Ovary (tissue), 10 donors: ENCODE measurements at places on chromosomes 11 and 22. TPM values are rescaled to one million over a fixed set of nuclear protein-coding genes. Genes with fewer than 3 reads are reported as not detected.

CRYBB3 gene
- polyA plus RNA-seq = not detected

TCN2 gene
- polyA plus RNA-seq = 27.9 TPM

PRG3 gene
- not detected for polyA plus RNA-seq

NAGA gene
- polyA plus RNA-seq = 18.1 TPM

DNA sequence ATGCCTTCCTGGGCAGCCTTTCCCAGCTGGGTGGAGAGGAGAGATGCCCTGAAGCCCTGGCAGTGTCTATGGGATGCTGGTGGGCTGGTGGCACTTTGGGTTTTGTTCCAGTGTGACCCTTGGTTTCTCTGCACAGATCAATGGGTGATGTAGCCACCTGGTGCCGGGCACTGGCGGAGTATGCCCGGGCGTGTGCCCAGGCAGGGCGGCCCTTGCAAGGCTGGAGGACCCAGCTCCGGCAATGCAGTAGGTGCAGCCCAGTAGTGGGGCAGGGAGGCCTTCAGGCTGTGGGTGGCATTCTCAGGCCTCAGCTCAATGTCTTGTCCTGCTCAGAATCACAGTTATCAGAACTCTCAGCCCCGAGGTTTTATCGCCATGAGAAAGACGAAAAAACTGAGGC is 11.9 kb downstream of the OTOG start:
- H3K27ac ChIP-seq = no peak overlapping the region
- no peaks in the 10 kb centered on the region for H3K27me3 ChIP-seq
- no peak overlapping the region for H3K4me3 ChIP-seq

GRCh38 chr11:109062445-109062844 is 359.5 kb upstream of the C11orf87 start:
- no peak overlapping the region for H3K27ac ChIP-seq
- DNase-seq = no peak
- no peak overlapping the region for H3K4me3 ChIP-seq
- H3K36me3 ChIP-seq = no peaks in the 10 kb centered on the region
- no peaks in the 10 kb centered on the region for H3K27me3 ChIP-seq
- no peaks in the 10 kb centered on the region for H3K4me1 ChIP-seq

DNA sequence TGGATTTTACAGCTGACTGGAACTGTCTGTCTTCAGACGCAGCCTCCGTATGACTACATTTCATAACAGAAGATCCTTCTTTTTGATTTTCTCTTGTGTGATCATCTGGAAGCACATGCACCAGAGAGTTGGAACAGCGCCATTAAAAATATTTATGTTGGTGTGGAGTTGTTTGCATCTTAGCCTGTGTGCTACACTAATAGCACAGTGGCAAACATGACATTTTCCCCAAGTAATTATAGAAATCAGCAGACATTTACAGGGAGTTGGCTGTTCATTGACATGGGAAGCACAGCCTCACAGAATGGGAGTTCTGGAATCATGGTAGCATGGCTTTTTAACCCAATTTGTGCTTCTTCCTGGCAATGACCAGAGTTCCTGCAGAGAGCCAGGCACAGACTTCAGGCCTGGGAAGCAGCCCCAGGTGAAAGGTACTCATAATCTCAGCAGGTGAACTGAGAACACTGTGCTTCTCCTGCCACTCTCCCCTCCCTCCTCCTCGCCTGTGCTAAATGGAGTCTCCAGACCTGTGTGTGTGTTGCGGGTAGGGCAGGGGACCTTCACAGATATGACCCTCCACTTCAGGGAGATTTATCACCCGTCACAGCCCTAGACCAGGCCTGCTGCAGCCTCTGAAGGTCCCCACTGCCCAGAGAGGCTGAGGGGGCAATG is 82.8 kb upstream of the PLET1 start:
- no peak for DNase-seq
- H3K27me3 ChIP-seq = no peaks in the 10 kb centered on the region
- no peaks in the 10 kb centered on the region for H3K36me3 ChIP-seq
- no peak overlapping the region for H3K27ac ChIP-seq

DNA sequence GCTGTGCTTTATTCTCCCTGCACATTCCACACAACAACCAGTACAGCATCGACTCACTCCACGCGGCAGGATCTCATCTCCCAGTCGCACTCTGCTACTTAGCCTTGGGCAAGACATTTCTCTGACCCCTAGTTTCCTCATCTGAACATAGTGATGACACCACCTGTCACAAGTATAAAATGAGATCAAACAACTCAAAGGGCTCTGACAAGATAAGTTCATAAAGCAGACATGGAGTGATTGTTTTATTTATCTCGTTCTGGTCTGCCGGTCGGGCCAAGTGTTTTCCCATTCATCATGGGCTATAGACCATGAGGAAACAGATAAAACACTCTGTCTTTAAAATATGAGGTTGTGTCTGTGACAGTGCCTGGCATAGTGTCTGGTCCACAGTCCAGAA is 35.0 kb downstream of the DSCAML1 start:
- no peak for DNase-seq
- H3K4me1 ChIP-seq = no peaks in the 10 kb centered on the region
- no peak overlapping the region for H3K27ac ChIP-seq
- H3K36me3 ChIP-seq = no peaks in the 10 kb centered on the region
- no peak overlapping the region for H3K4me3 ChIP-seq

GRCh38 chr22:34099278-34099677 is 179.0 kb upstream of the LARGE1 start:
- no peak overlapping the region for H3K27ac ChIP-seq
- no peaks in the 10 kb centered on the region for H3K4me1 ChIP-seq
- no peak for DNase-seq

DNA sequence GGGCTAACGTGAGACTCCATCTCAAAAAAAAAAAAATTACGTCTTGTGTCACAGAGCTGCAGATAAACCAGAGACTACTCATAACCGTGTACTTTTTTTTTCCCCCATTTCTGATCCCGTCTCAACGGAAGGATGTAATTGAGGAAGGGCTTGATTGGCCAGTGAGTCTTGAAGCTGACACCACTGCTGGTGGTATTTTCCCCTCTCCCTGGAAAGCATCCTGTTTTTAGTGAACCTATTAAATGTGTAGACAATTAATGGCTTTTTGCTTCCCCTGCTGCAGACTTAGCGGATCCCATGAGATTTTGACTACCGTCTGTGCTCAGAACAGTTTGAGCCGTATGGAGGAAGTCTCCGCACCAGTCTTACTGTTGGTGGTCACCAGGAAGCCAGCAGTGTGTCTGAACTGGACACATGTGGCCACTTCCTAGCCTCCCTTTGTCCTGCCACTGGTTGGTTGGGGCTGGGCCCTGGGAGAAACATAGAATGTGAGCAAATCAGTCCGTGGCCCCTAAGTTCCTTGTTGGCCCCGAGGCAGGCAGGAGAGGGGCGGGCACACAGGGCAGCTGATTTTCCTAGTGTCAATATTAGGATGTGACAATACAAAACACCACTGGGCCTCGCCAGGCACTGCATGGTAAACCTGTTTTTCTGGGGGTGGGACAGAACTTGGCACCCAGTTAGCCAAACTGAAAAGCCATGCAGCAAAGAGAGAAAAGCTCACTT is 3.1 kb downstream of the BIK start:
- no peaks in the 10 kb centered on the region for H3K36me3 ChIP-seq
- DNase-seq = no peak
- no peak overlapping the region for H3K27ac ChIP-seq
- peaks cover 9% of the 10 kb centered on the region for H3K4me1 ChIP-seq

DNA sequence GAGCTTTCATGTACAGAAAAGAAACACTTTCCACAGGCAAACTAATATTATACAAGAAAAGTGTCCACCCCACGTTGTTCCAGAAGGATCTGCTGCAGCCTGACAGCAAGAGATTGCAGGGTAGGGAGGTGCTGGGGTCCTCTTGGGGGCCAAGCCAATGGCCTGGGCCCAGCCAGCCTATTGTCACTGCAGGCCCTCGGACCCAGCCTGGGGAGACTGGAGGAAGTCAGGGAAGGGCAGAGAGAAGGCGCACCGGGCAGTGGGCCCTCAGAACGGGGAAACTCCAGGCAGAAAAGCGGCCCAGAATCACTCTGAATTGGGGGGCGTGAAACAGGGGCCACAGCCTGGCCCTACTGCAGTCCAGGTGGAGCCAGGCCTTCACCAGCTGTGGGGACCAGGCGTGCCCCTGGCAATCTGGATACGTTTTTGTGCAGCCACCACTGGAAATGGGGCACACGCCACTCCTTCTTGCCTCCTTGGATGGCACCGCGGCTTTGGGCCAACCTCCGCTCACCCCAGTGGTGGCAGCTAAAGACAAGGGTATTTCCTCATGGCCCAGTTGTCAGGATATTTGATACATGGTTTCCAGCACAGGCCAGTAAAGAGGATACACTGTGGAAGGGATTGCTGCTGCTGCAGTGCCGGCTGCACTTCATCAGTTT is 3.9 kb upstream of the NAP1L4 start:
- no peak for DNase-seq
- no peak overlapping the region for H3K27ac ChIP-seq
- peaks cover under 1% of the 10 kb centered on the region for H3K4me1 ChIP-seq
- H3K36me3 ChIP-seq = no peaks in the 10 kb centered on the region

GRCh38 chr11:88535916-88536547 is 198.5 kb upstream of the CTSC start:
- no peaks in the 10 kb centered on the region for H3K27me3 ChIP-seq
- H3K27ac ChIP-seq = no peak overlapping the region
- no peak overlapping the region for H3K4me3 ChIP-seq
- H3K4me1 ChIP-seq = no peaks in the 10 kb centered on the region
- H3K36me3 ChIP-seq = no peaks in the 10 kb centered on the region
- DNase-seq = no peak

DNA sequence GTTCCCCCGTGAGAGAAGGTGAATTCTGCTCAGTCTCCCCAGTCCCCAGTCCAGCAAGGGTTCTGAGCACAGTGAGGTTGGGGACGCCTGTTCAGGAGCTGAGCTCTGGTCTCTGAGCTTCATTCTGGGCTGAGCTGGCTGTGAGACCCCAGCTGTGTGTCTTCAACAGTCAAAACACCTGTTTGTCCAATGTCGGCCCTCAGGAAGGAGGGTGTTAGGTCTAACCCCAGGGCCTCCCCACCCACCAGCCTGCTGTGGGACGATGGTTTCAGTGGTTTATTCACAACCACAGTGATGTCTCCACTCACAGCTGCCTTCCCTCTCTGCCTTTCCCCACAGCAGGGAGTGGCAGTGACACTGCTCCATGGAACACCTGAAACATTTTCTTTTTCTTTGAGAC is 1282.9 kb downstream of the TBC1D22A start:
- no peak for DNase-seq
- no peak overlapping the region for H3K4me3 ChIP-seq
- no peaks in the 10 kb centered on the region for H3K27me3 ChIP-seq
- no peaks in the 10 kb centered on the region for H3K36me3 ChIP-seq
- H3K27ac ChIP-seq = no peak overlapping the region
- H3K4me1 ChIP-seq = no peaks in the 10 kb centered on the region

GRCh38 chr11:111264646-111265045 is 19.1 kb downstream of the POU2AF2 start:
- H3K4me1 ChIP-seq = no peaks in the 10 kb centered on the region
- H3K4me3 ChIP-seq = no peak overlapping the region
- H3K27ac ChIP-seq = no peak overlapping the region
- H3K36me3 ChIP-seq = no peaks in the 10 kb centered on the region

DNA sequence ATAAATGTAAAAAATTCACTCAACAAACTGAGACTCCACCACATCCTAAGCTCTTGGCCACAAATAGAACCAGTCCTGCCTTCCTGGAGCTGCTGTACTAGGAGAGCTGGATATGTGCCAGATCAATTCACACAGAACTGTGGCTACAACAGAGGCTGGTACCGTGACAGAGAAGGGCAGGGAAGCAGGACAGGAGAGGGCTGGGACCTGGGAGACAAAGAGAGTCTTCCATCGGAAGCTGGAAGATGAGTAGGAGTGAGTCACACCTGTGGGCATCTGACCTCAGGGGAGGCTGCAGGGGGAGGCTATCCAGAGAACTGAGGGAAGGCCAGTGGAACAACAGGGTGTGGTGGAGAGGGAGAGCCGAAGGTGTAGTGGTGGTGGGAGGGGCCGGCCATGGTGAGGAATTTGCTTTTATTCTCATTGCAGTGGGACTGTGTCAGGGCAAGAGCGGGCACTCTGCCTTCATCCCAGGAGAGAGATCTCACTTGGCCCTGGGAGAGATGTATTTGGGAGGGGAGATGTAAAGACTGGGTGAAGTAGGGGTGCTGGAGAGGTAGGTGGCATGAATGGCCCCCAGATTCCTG is 1.9 kb upstream of the LTBP3 start:
- no peaks in the 10 kb centered on the region for H3K27me3 ChIP-seq
- peak; percentile 54 for DNase-seq
- no peaks in the 10 kb centered on the region for H3K36me3 ChIP-seq

GRCh38 chr22:22366537-22366936 is 122.0 kb downstream of the VPREB1 start:
- no peak overlapping the region for H3K4me3 ChIP-seq
- H3K27ac ChIP-seq = no peak overlapping the region
- H3K27me3 ChIP-seq = no peaks in the 10 kb centered on the region
- DNase-seq = no peak
- H3K36me3 ChIP-seq = no peaks in the 10 kb centered on the region
- H3K4me1 ChIP-seq = peaks cover 12% of the 10 kb centered on the region

GRCh38 chr11:65852508-65853245 is 5.3 kb downstream of the CFL1 start:
- H3K36me3 ChIP-seq = no peaks in the 10 kb centered on the region
- no peaks in the 10 kb centered on the region for H3K27me3 ChIP-seq
- H3K4me1 ChIP-seq = peaks cover 5% of the 10 kb centered on the region
- no peak for DNase-seq

DNA sequence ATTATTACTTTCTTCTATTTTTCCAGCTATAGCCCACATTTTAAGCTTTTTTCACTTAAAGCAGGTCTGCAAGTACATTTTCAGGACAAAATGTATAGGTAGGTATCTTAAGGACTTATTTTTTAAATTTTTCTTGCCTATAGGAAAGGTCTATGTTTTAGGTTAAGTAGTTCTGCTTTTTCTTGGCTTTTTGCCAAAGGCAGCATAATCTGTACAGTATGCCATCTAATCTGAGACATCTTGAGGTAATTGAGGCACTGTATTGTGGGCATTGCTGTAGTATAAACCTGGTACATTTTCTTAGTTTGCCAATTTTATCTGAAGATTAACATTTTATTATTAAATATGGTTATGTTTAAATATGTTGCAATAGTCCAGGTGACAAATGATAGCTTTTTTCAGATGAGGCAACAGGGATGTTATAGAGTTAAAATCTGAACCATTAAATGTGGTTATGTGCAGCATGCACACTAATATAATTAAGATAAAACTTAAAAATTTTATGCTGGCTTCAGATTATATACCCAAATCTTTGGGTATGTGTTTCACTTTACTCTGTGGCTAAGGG is 42.9 kb downstream of the QSER1 start:
- H3K36me3 ChIP-seq = no peaks in the 10 kb centered on the region
- H3K27ac ChIP-seq = no peak overlapping the region
- no peak overlapping the region for H3K4me3 ChIP-seq
- DNase-seq = no peak
- H3K27me3 ChIP-seq = no peaks in the 10 kb centered on the region
- peaks cover 3% of the 10 kb centered on the region for H3K4me1 ChIP-seq
